ENCODE measurements at places on chromosomes 5 and 9. TPM values are rescaled to one million over a fixed set of nuclear protein-coding genes. Genes with fewer than 3 reads are reported as not detected.

PCDHGC4 gene
- 1.8 TPM for total RNA-seq

GRCh38 chr5:165014439-165014838, 1509.0 kb downstream of the MAT2B start:
- no peak for DNase-seq

ZFR gene
- total RNA-seq: 60.3 TPM

GRCh38 chr5:138579517-138579863, 4.3 kb upstream of the HSPA9 start:
- DNase-seq: no peak

ARHGAP26 gene
- total RNA-seq: 35.7 TPM

DNA sequence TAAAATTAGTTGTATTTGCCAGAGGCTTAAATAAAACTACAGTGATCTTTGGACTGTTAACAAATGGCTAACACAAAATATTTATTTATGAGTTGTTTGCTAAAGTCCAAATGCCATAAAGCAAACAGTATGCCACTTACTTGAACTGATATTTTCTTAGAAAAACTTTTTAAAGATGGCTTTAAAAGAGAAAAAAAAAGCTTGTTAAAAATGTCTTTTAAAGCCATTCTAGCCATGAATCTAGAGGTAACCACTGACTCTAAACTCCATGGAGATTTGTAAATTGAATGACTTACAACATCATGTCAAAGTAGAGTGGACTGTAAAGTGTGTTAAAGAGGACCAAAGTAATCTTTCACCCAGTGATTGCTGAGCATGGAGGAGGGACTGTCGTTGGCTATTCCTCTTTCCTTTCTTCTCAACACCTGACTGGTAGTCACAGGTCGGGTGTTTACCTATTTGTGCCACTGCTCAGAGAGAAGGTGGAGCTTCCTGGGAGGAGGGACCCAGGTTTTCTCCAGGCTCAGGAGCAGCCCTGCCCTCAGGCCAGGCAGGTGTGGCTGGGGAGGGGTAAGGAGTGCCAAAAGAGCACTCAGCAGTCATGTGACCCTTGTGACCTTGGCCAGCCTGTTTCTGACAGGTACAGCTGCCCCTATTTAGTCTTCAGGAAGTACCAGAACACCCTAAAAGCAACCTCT, 69.1 kb upstream of the TJP2 start:
- no peak for DNase-seq

SV2C gene
- total RNA-seq: 0.44 TPM
